ENCODE measurements at places on chromosomes 1 and 21.
A peak's percentile ranks its signal among the peaks of the same experiment; 100 is the strongest.

GRCh38 chr1:119621705-119622104 is 26.4 kb downstream of the ZNF697 start:
- DNase-seq = peak; percentile 4

GRCh38 chr1:28091043-28091781 is 2.8 kb upstream of the EYA3 start:
- peak; percentile 71 for DNase-seq

GRCh38 chr1:220803401-220804201 is 16.9 kb downstream of the MTARC1 start:
- DNase-seq = no peak

DNA sequence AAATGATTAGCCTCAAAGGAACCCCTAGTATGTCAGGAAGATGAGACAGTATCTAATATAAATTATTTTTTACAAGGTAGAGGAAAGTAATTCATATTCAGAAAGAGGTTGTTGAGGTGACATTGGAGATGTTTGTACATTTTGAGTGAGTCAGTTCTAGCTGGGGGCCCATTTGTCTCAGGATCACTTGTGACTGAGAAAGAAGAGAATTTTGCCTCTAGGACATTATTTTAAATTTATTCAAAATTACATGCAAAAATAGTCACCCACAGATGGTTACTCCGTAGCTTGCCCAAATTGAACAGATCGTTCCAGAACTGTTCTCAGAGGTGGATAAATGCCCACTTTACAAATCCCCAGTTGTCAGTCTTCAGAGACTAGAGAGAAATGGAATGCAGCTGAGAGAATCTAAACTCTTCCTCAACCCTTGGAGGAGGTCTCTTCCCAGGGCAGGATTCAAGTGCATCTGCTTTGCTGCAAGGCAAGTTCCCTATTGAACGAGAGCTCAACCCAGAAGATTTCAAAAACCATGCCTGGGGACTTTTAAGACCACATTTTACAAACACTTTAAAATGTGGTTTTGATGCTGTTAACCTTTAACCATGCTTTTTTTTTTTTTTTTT is 987.8 kb upstream of the ADAMTS5 start:
- no peak for DNase-seq

DNA sequence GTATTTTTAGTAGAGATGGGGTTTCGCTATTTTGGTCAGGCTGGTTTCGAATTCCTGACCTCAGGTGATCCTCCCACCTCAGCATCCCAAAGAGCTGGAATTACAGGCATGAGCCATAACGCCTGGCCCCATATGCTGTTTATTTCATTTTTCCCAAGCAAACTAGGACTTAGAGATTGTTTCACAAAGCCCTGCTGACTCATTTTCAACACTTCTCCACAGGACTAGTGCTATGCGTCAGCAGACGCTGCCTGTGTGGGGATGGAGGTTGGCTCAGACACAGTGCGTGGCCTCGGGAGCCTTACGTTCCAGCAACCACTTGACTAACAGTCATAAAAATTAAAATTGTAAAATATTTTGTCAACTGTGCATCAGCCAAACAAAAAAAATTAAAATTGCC is 22.7 kb downstream of the PKNOX1 start:
- no peak for DNase-seq

DNA sequence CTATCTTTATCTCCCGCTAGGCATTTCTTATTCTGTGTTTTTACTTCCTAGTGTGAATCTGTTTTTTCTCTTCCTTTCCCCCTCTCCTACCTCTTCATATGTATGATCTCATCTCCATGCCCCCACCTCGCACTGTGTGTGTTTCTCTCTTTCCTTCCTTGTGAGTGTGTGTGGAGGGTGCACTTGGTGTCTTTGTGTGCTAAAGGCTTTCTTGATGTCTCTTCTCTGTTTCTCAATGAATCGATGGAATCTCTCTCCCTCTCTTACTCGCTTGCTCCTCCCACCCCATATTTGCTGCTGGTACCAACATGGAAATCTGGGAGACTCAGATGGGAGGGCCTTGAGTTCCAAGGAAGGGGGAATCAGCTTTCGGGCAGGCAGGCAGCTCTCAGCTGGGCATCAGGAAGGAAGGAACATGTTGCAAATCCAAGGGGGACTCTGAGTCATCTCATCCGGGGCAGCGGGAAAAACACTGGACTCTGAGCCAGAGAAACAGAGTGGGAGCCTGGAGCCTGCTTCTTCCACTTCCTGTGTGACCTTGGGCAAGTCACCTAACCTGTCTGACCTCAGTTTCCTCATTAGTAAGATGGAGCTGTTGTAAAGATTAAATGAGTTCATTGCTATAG is 147.5 kb downstream of the PTPRU start:
- peak; percentile 24 for DNase-seq

DNA sequence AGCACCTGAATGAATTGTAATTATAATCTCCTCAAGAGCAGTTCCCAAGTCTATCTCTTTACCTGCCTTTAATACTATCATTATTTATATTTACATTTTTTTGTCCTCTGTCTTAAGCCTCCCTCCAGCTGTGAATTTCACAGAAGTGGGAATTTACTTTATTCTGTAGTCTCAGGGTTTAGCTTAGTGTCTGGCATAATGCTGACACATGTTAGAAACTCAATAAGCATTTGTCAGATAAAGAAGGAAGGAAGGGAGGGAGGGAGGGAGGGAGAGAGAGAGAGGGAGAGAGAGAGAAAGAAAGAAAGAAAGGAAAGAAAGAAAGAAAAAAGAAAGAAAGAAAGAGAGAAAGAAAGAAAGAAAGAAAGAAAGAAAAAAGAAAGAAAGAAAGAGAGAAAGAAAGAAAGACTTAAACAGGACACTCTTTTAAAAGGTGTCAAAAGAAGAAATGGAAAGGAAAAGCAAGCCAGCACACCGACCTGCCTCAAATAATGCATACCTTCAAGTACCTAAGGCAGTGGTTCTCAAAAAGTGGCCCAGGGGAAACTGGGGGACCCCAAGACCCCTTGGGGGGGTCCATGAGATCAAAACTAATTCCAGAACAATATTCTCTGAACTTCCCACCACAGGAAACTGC is 1.8 kb upstream of the PGLYRP4 start:
- peak; percentile 5 for DNase-seq

DNA sequence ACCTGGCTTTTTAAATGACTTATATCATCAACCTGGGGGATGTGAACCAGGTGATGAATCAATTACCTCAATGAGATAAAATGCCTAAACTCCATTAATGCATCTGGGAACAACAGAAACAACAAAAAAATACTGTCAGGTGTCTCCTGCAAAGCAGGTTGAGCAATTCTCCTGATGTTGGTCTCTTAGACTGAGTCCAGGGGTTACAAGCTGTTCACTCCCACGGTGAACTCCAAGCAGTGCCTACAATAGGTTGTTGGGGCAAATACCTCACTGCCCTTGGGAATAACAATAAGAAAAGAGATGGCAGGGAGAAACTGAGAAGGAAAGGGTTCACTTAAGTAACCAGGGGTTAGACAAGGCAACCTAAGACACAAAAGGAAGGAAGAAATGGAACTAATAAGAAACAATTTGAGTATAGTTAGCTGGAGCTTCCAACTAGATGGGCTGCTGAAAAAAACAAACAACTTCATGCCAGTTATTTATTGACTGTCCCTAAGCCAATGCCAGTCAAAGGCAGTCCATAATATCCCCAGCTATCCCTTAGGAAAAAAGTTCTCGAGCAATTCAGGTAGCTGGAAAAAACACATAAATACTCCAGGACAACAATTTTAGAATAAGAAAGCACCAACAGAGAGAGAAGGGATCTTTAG is 97.6 kb upstream of the MAGI3 start:
- DNase-seq = peak; percentile 59

DNA sequence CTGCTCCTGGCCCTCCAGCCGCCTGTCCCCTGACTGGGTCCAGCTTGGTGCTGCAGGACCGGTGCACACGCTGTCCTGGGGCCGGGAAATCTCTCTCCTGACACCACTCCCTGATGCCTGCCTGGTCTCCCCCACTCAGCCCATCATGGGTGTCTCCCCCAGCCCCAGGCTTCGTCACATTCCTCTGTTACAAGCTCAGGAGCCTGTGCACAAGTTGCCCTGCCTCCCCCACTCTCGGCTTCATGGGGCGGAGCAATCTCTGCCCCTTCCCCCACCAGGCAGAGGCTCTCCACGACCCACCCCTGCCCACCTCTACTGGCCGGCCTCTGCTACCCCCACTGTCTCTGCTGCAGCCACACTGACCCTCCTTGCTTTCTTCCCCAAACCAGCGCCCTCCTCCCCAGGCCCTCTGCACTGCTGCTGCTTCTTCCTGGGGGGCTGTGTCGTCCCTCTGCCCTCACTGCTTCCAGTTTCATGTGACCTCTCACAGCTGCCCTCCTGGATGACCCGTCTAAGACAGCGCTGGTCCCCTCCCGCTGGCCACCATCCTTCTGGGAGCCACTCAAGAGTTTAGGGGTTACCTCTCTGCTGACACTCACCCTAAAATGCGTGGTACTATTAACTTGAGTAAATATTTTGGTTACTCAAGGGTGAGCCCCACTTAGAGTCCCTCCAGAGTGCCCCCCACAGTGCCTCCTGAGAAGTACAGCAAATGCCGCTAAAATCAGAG is 5.7 kb upstream of the RIPK4 start:
- DNase-seq = no peak

GRCh38 chr1:204426035-204426436 is 14.4 kb upstream of the PPP1R15B start:
- peak; percentile 26 for DNase-seq

- no peak for DNase-seq
These were observed 191.3 kb downstream of the BACH1 start for GRCh38 chr21:29490016-29490415.

- no peak for DNase-seq
These were observed 125.8 kb downstream of the PLPP3 start for GRCh38 chr1:56453417-56454078.

- DNase-seq = peak; percentile 79
These were observed 39.0 kb upstream of the ATP1A1 start for GRCh38 chr1:116334015-116334547.

DNA sequence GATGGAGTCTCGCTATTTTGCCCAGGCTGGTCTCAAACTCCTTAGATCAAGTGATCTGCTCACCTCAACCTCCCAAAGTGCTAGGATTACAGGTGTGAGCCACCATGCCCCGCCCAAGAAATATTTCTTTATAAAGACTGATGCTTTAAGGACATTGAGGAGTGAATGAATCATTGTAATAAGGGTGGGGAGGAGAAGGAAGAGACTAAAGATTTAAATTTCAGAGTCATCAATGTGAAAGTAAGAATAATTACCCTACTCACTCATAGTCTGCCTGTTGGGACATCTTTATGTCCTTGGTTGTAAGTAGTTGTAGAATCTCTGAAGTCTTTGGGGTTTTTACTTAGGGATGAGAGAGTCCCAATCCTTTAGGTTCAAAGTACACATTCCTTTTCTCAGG is 7.3 kb downstream of the KDM1A start:
- DNase-seq = no peak

GRCh38 chr1:158390331-158390730 is 8.9 kb downstream of the OR10T2 start:
- no peak for DNase-seq

GRCh38 chr21:44650973-44651675 is 3.3 kb downstream of the KRTAP12-4 start:
- no peak for DNase-seq

GRCh38 chr1:17183388-17184160 is 21.4 kb upstream of the PADI1 start:
- DNase-seq = peak; percentile 40

GRCh38 chr1:16177306-16177705 is 21.4 kb upstream of the EPHA2 start:
- no peak for DNase-seq

DNA sequence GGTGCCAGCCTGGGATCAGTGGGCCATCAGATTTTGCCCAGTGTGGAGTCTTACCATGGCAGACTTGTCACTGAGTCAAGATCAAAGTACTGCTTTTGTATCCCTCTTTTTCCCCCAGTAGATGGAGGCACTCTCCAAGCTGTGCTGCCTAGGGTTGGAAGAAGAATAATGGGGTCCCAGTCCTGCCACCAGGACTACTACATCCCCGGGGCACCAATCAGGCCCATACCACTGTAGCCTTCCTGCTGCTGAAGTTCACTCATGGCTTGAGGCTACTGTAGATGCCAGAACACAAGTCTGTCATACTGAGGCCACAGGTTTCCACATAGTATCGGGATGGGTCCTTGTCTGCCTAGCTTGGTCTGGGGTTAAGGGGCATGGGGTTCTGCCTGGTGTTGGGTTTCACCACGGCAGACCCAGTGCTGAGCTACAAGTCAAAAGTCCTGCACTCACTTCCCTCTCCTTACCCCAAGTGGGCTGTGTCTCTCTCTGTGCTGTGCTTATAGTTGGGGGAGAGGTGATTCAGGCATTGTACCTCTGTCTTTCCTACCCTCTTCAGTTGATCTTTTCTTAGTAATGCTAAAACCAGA is 53.4 kb downstream of the PKN2 start:
- no peak for DNase-seq

DNA sequence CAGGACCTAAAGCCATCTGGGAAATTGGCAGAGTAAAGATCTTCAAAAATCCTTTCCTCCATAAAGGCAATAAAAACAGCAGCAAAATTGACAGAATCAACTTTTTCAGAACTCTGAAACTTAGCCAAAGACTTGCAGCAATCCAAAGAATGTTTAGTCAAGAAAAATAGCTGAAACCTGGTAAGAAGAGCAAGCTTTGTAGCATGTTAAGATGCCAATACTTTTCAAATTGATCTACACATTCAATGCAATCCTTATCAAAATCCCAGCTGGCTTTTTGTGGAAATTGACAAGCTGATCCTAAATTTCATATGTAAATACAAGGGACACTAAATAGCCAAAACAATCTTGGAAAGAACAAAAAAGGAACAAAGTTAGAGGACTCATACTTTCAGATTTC is 23.8 kb upstream of the FAM163A start:
- DNase-seq = no peak

- DNase-seq = peak; percentile 68
These were observed 39.0 kb upstream of the PPP1R15B start for GRCh38 chr1:204450461-204451257.

GRCh38 chr21:25572861-25573310 is 34.4 kb downstream of the MRPL39 start:
- DNase-seq = no peak

DNA sequence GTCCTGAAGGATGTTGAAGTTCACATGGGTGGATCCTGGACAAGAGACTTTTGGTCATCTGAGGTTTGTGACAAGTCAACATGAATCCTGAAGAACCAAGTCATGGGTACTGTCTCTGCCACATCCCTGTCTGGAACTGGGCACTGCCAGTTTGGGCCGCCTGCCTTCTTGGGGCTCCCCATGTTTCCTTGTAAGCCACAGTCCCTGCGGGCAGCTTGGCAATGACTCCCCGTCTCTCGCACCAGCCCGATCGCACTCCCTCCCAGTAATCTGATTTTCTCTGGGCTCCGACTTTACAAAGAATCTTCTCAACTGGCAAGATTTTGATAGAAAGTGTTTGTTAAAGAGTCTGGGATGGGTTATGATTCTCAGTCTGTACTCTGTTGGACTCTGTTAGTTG is 80.4 kb downstream of the DDX20 start:
- no peak for DNase-seq

All from left lobe of liver (tissue), 2 donors.